ENCODE measurements at places on chromosomes 7 and 10.

- DNase-seq, result no peak
Observed at GRCh38 chr7:25297278-25297677, 69.0 kb upstream of the NPVF start.

- DNase-seq, result no peak
Observed at GRCh38 chr7:3175285-3175902, 125.7 kb upstream of the SDK1 start.

GRCh38 chr10:98266647-98267046, 1.3 kb downstream of the LOXL4 start:
- DNase-seq, result no peak

DNA sequence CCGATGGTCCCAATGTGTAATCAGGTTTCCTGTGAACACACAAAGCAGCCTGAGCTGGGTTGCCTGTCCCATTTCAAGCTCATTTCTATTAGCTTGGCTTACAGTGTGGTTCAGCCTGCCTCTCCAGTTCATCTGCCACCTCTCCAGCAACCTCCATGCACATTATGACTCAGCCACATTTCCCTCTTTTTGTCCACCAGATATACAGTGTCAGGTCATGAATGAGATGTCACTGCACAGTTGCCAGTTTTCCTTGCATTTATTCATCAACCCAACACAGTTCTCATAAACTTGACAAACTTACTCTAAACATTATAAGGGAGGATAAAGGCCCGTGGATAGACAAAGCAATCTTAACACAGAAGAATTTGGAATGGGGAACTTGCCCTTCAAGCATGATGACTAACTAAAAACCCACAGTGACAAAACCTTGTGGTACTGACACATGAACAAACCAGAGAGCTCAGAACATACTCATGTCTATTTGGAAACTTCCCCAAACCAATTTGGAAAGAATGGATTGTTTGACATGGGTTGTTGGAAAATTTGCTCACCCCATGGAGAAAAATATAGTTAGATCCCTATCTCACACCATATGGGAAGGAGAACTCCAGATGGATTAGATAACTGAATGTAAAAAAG, 2.5 kb upstream of the CFAP58 start:
- no peak for DNase-seq

All from effector memory CD8-positive, alpha-beta T cell (primary cell).